Fibroblast of skin of right biceps (primary cell): ENCODE measurements at places on chromosomes 6 and 20.

- DNase-seq, result no peak
These were observed 3.8 kb upstream of the NCR2 start for GRCh38 chr6:41331401-41332150.

DNA sequence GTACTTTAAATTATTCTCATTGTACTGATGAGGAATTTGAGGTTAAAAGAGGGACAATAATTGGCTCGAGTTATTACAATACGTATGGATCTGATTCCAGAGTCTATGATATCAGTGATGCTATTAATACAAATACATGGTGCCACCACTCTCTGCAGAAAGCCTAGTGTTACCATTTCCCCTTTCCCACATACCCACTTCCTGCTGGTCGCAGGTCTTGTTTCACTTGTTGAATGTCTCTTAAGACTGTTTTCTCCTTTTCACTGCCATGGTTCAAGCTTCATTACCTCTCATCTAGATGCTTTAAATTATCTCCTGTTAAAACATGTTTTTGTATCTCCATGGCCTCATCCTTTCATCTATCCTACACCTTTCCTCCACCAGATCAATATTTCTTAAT lies 62.0 kb downstream of the FHL5 start:
- DNase-seq, result no peak

DNA sequence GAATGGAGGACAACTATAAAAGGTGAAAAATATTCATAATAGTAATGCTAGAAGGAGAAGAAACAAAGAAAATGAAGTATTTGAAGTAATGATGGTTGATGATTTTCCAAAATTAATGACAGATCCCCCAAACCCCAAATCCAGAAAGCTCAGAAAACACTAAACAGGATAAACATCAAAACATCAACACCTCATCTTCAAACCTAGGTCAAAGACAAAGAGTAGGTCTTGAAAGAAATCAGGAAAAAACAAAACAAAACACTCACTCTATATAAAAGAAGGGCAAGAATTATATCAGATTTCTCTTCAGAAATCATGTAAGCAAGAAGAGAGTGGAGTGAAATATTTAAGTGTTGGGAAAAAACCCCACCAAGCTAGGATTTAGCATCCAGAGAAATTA lies 38.7 kb downstream of the RANBP9 start:
- DNase-seq, result no peak

GRCh38 chr20:3980260-3981131 lies 34.9 kb downstream of the RNF24 start:
- DNase-seq, result peak; percentile 39

DNA sequence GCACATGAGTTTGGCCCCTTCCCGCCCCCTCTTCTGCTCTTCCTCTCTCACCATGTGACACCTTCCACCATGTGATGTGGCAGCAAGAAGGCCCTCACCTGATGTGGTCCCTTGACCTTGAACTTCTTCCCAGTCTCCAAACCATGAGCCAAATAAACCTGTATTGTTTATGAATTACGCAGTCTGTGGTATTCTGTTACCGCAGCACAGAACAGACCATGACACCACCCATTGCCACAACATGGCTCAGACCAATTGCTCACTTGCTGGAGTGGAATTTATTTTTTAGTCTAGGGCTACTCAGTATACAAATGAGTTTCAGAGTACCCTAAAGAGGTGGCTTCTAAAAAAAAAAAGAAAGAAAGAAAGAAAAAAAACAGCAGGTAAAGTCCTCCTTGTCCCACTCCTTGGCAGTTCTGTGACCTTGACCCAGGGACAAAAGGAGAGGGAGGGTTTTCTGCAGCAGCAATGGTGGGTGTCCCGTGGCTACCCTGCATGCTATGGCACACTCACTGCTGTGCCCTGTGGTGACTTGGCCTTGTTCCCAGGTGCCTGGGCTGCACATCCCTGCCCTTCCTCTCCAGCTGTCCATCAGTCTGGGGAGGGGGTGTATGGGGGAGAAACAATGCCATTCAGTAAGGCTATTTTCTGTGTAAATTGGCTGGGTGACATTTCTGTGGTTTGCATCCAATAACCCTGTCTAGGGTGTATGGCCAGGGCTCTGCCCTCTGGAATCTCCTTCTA lies 5.4 kb upstream of the VSX1 start:
- DNase-seq, result no peak

GRCh38 chr6:168885751-168886742 lies 367.6 kb downstream of the THBS2 start:
- no peak for DNase-seq

GRCh38 chr6:74577619-74578018 lies 628.2 kb downstream of the COL12A1 start:
- DNase-seq, result no peak

- DNase-seq, result no peak
These were observed 254.8 kb upstream of the CHD6 start for GRCh38 chr20:41872930-41873329.

GRCh38 chr6:42419490-42420280 lies 32.0 kb downstream of the TRERF1 start:
- DNase-seq, result no peak

GRCh38 chr20:41234546-41234945 lies 83.0 kb downstream of the ZHX3 start:
- DNase-seq, result no peak

DNA sequence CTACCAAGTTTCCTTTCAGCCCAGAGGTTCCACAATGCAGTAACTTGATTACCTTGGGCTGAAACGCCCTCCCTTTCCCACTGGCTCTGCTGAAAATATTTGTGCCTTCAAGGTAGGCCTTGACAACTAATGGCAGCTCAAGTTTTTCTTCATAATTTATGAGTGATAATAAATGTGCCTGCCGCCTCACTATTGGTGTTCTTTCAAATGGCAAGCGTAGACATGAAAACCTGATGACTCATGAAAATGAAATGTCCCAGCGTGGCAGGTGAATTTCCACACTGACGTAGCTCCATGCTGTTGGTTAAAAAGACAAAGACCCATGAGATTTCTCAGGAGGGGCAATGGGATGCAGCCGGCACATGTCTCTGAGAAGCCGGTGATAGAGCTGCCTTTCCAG lies 107.2 kb upstream of the GGTLC1 start:
- DNase-seq, result no peak

- DNase-seq, result no peak
These were observed 171.4 kb upstream of the SYNDIG1 start for GRCh38 chr20:24297993-24298392.

- DNase-seq, result no peak
These were observed 152.6 kb upstream of the EXOC2 start for GRCh38 chr6:845566-845965.

- DNase-seq, result no peak
These were observed 15.7 kb downstream of the RNASET2 start for GRCh38 chr6:166940643-166941068.

DNA sequence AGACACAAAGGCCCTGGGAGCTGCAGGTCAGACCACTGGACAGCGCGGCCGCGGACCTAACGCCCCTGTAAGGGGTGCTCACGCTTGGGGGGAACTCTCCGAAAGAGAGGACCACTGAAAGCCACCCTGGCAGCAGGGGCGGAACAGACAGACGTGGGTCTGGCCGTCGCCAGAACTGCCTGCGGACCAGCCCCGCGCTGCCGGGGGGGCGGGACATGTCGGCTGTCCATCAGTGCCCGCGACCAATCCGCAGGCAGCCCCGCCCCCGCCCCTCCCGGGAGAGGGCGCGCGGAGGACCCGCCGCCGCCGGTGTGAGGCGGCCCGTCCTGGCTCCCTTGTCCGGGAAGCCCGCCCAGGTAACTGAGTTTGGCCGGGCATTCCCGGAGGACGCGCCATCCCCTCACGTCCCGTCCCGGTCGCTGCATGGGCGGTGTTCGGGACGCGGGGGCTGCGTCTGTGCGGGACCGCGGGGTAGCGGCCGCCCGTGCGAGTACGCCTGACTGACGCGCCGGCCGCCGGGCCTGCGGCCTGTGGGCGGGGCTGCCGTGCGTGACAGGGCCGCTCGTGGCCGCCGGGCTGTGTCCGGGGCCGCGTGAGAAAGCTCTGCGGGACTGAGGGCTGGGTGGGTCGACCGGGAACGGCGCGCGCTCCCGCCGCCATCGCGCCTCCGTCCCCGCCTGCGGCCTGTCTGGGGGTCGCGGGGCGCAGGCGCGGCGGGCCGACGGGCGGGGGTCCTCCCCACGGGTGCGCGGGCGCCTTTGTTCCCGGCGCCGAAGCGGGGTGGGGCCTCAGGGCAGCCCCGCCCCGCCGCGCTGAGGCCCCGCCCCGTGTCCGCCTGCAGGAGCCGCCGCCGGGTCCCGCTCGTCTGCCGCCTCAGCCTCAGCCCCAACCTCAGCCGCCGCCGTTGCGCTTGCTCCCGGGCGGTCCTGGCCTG lies at the start of gene PLCG1:
PLCG1 (plus strand) TSS at position 864 of the 934 bp plus-strand sequence. CDS start 99 bp downstream, outside the sequence.
- peak; percentile 86 for DNase-seq

GRCh38 chr20:58179432-58180099 lies 48.9 kb downstream of the ANKRD60 start:
- peak; percentile 36 for DNase-seq

- DNase-seq, result no peak
These were observed 69.2 kb upstream of the PIM1 start for GRCh38 chr6:37100745-37101144.

- DNase-seq, result no peak
These were observed 10.1 kb upstream of the FKBP5 start for GRCh38 chr6:35698858-35699257.

DNA sequence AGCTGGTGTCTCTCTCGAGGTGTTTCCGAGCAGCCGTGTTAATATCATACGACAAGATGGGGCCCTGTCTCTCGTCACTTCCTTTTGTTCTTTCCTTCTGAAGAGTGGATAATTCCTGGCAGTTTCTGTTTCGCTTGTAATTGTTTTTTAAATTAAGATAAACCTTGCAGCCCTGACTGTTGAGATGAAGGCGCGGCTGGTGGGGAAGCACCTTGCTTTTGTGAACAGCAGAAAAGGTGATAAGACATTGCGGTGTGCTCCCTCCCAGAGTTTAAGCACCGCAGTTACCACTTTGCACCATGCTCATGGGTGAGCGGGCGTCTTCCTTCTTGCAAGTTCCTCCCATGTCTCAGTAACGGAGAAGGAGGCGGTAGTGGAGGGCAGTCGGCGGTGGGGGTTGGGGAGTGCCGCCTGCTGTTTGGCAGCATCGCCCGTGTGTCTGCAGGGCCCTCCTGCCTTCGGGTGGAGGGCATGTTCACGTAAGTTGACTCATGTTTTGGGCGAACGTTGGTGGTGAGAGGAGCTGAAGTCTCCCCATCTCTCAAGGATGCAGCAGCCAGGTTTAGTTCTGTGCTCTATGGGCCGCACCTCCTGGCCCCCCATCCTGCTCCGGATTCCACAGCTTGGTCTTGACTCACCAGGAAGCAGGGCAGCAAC lies 345.9 kb downstream of the TAF4 start:
- DNase-seq, result no peak

DNA sequence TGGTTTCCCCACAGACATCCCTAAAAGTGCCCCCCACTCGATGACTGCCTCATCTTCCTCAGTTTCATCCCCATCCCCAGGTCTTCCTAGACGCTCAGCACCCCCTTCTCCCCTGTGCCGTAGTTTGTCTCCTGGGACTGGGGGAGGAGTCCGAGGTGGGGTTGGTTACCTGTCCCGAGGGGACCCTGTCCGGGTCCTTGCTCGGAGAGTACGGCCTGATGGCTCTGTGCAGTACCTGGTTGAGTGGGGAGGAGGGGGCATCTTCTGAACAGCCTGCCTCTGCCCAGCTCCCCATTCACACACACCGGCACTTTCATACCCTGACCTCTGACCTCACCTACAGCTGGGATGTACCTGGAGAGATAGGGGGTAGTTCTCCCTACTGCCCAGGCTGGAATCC lies 2.1 kb downstream of the CUTA start:
- no peak for DNase-seq

GRCh38 chr20:1945660-1946059 lies 48.2 kb downstream of the PDYN start:
- no peak for DNase-seq

GRCh38 chr20:53226826-53227225 lies 254.7 kb downstream of the TSHZ2 start:
- DNase-seq, result no peak

- DNase-seq, result peak; percentile 27
These were observed 37.5 kb downstream of the SNX9 start for GRCh38 chr6:157860505-157860991.

- peak; percentile 58 for DNase-seq
These were observed 273.3 kb downstream of the ALDH8A1 start for GRCh38 chr6:134676307-134677281.

- no peak for DNase-seq
These were observed 20.8 kb downstream of the SHLD1 start for GRCh38 chr20:5770987-5771318.

DNA sequence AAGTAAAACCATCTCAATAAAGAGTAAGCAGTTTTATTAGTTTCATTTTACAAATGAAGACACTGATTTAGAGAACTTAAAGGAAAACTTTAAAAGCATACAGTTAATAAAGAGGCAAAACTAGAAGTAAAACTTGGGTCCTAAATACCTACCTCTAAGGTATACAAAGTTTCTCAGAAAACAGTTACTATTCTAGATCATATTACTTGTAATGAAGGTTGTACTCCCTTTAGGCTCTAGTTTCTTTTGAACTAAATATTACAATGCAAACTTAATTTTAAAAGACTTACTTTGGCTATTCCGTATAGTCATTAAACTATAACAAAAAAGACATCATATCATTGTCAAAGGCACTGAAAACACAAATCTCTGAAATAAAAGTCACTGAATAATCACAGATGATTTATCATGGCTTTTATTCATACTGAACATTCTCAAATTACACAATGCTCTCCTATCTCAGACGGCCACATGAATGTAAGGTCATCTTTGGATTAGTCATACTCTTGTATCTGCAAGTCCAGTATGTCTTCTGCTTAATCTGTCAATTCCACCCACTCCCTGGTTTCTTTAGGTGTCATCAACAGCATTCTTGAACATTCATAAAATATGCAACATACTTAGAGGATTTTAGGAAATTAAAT lies 361.6 kb upstream of the RUNX2 start:
- DNase-seq, result peak; percentile 85

GRCh38 chr6:112141707-112142106 lies 54.3 kb downstream of the FAM229B start:
- DNase-seq, result no peak

GRCh38 chr20:45346851-45347250 lies 1.4 kb downstream of the SDC4 start:
- peak; percentile 34 for DNase-seq

DNA sequence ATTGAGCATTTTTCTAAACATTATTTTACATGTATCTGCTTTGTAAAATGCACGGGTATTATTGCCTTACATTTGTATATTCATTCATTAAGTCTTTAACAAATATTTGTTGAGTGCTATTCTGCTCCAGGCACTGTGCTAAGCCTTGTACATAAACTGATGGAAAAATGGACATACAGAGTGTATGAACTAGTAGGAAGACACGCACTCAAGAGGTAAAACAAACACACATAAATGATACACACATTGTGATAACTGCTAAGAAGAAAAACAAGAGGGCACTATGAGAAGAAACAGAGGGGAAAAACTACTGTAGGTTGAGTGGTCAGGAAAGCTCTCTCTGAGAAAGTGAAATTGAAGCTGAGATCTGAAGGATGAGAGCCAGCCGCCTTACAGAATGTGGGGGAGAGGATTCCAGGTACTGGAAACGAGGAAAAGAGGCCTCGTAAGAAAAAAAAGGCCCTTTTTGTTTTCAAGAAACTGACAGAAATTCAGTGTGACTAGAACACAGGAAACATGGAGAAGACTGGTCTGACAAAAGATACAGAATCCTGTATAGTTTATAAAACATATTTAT lies 117.5 kb downstream of the EYA4 start:
- DNase-seq, result no peak

GRCh38 chr6:3894590-3895311 lies 45.6 kb downstream of the FAM50B start:
- no peak for DNase-seq
